ENCODE measurements at places on chromosomes 4 and X.

DNA sequence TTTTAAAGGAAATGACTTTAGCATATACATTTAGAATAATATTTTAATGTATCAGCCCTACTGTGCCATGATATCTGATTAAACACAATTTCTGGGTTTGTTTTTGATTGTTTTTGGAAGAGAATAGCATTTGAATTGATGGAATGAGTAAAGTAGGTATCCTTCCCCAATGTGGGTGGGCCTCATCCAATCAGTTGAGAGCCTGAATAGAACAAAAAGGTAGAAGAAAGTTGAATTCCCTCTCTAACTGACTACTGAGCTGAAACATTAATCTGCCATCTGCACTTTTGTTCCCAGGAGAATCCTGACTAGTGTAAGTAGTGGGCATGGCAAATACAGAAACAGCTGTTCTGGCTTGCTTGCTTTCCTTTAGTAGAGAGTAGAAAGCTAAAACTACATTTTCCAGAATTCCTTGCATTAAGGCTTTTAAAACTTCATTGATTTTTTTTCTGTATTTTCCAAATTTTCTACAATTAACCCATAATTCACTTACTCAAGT is 9.7 kb upstream of the SEC24D start:
- DNase-seq, result no peak

GRCh38 chrX:148872881-148873280 is 372.5 kb downstream of the AFF2 start:
- DNase-seq, result no peak

DNA sequence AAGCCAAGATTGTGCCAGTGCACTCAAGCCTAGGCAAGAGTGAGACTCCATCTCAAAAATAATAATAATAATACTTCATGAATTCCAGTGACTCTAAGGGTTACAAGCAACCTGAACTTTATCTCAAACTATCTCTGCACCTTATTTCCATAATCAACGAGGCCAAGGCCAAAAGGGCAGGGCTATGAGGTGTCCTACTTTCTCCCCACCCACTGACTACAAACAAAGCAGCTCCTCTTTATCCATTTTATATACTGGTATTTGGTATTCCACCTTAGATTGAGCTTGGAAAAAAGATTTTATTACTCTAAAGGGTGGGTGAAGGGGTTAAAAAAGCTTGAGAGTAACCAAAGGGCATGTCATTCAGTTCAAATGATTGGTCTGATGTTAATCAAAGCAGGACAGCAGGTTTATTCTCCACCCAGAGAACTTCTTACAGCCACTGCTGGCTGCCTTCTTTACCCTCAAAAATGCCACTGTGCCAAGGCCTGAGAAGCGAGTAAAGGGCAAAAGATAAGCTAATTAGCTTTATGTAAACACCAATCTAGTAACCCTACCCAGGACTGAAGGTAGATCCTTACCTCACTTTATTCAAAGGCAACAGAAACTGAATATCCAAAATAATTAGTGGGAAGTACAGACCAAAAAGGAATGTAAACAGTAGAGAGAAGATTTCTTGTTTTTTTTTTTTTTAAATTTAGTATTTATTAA is 28.2 kb downstream of the APOO start:
- no peak for DNase-seq

GRCh38 chr4:144104509-144105130 is 35.9 kb downstream of the GYPA start:
- DNase-seq, result no peak

GRCh38 chr4:141768954-141769353 is 132.6 kb downstream of the IL15 start:
- DNase-seq, result no peak

DNA sequence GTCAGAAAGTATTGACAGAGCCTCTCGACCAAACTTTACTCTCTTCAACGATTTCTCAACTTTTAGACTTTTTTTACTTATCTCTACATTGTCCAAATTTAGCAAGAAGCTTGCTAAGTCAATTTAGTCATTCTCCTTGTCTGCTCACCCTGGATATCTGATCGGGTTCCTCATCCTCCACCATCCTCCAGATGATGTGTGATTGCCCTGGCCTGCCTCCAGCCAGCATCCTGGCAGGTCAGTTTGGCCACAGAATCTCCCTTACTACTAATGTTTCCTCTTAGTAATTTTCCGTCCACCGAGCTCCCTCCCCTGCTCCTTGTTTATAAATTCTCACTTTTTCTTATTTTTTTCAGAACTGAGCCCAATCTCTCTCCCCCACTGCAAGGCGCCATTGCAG is 167.9 kb upstream of the ZFP42 start:
- no peak for DNase-seq

DNA sequence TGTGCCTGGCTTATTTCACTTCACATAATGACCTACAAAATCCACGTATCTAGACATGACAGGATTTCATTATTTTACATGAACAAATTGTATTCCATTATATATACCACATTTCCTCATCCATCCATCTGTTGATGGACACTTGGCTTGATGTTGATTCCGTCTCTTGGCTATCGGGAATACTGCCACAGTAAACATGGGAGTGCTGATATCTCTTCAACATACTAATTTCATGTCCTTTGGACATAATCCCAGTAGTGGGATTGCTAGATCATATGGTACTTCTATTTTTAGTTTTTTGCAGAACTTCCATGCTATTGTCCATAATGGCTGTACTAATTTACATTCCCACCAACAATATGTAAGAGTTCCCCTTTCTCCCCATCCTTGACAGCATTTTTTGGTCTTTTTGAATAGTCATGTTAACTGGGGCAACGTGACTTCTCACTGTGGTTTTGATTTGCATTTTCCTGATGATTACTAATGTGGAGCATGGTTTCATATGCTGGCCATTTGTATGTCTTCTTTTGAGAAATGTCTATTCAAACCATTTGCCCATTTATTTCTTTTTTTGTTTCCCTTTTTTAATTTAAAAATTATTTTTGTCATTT is 68.9 kb downstream of the HTRA3 start:
- DNase-seq, result no peak

- no peak for DNase-seq
Observed at GRCh38 chrX:69074726-69075125, 90.5 kb downstream of the PJA1 start.

- DNase-seq, result no peak
Observed at GRCh38 chr4:162497564-162498167, 333.9 kb upstream of the FSTL5 start.

DNA sequence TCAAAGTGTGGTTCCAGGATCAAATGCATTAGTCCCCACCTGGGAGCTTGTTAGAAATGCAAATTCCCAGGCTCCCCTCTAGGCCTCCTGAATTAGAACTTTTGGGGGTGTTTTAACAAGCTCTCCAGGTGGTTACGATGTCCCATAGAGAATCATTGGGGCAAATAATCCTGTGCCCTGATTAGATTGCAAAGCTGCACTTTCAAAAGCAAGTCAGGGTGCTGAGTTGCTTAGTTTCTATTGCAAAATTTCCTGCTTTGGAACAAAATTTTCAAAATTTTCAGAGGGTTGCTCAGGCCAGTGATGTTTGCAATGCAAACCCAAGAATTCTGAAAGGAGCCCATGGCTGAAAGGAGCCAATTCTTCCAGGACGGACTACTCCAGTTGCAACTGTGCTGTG is 71.0 kb downstream of the MGST2 start:
- no peak for DNase-seq

- DNase-seq, result no peak
Observed at GRCh38 chrX:45872480-45872879, 671.8 kb upstream of the DIPK2B start.

- no peak for DNase-seq
Observed at GRCh38 chrX:53128097-53128749, 34.3 kb downstream of the KANTR start.

GRCh38 chrX:55919367-55920221 is 202.0 kb downstream of the RRAGB start:
- no peak for DNase-seq

DNA sequence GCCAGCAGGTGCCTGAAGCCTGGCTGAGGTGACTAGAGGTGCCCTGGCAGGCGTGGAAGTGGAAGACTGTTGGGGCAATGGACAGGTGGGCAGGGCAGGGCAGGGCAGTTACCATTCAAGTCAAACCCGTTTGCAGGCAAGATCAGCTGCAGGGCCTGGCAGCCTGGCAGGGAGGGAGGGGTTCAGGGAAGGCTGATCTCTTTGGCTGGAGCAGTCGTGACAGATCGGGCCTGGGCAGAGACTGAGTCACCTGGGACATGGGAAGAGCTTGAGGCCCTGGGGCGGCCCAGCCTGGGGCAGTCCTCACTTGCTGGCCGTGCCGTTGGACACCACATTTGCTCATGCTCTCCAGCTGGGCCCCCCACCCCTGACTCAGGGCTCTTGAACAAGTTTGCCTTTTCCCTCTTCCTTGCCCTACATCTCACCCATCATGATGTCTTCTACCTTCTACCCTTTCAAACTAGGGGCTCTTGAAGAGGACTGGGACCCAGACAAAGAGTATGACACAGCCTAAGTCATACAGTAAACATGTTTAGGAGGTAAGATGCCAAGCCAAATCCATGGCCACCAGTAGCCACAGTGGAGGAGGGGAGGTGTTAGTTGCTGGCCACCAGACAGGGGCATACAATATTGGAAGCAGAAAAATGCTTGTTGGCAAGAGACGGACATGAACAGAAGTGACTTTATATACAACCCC is 2.0 kb upstream of the ZNF185 start:
- DNase-seq, result no peak
